ENCODE measurements at places on chromosomes 11 and 22.

- DNase-seq = no peak
Measured at GRCh38 chr11:10444725-10445315, 10.2 kb upstream of the AMPD3 start.

DNA sequence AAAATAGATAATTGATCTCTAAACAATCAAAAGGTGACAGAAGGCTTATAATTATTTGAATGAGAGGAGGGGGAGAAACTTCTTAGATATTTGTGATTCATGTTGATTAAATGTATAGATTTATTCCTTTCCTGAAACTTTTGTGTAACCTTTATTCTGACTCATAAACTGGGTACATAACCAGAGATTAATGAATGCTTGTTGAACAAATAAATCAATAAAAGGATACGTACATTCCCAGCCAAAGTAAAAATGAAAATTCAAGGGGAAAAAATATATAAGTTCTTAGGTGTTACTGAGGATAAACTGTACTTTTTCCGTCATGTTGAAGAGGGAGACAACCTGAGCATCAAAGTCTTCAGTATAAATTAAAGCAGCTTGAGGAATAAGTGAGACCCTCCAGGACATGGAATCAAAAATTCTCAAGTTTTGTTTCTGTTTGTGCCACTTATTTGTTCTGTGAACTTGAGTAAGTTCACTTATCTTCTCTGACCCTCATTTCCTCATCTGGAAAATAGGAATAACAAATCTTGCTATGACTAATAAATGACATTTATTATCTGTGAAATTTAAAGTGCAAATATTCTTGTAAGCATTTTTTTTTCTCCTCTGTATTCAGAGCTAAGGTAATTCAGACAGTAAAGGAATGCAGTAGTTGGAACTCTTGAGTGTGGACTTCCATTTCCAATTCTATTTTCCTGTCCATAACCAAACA lies 195.4 kb downstream of the METTL15 start:
- DNase-seq = no peak

GRCh38 chr22:21628386-21629254 lies 1.2 kb downstream of the YDJC start:
- DNase-seq = peak; percentile 10

GRCh38 chr11:19803506-19803998 lies 90.9 kb downstream of the NAV2 start:
- no peak for DNase-seq

DNA sequence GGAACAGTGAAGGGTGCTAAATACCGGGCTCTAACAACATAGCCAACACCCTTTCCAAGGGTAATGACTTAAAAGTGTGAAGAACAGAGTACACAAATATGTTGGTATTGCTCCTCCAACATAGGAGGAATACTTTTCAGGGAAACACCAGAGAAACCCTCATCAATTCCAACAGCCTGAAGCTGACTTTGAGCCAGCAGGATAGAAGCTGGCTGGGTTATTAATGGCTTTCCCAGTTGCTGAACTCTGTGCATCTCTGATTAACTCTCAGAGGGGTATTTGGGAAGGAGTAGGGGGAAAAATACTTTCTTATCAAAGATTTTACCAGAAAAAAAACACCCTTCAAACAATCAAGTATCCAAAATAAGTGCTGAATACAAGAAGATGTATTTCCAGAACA lies 95.6 kb downstream of the AMBRA1 start:
- no peak for DNase-seq

DNA sequence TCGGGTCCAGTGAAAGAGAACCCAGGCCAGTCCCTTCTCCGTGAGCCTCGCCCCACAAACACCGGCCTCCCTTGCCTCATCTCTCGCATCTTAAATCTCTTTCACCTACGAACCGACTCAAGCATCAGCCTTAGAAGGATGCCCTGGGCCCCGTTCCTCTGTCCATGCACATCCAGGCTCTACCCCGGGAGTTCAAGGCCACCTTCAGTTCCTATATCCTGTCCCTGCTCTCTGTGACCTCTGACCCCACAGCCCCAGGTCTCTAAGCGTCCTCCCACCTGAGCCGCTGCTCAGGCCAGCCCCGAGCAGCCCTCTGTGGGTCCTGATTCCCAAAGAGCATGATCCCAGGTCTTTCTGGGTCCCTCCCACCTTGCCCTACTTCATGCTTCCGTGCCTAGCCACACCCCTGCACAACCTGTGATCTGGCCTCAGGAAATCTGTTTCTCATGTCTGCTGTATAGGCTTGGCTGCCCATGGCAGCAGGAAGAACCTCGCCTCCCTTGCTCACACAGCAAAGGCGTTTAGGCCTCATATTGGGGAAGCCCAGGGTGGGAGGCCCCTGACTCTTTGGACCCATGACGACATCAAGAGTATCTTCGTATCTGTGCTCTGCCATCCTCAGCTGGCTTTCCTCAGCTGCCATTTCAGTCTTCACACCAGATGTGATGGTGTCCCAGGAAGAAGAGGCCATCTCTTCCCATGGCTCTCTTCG lies 77.5 kb upstream of the SEPTIN5 start:
- no peak for DNase-seq

DNA sequence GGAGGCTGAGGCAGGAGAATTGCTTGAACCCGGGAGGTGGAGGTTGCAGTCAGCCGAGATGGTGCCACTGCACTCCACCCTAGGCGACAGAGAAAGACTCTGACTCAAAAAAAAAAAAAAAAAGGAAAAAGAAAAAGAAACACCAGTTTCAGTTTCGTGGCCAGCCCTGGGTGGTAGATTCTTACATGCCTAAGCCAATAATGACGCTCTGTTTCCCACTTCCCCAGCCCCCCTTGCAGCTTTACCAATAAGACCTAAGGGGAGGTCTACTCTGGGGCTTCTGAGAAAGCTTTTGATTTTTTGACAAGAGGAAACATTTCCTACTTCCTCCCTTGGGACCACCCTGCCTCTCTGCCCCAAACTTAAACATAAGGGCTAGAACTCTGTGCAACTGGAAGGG lies 30.0 kb upstream of the PTPRJ start:
- DNase-seq = no peak

GRCh38 chr11:9071692-9072091 lies 19.7 kb downstream of the SCUBE2 start:
- DNase-seq = no peak

DNA sequence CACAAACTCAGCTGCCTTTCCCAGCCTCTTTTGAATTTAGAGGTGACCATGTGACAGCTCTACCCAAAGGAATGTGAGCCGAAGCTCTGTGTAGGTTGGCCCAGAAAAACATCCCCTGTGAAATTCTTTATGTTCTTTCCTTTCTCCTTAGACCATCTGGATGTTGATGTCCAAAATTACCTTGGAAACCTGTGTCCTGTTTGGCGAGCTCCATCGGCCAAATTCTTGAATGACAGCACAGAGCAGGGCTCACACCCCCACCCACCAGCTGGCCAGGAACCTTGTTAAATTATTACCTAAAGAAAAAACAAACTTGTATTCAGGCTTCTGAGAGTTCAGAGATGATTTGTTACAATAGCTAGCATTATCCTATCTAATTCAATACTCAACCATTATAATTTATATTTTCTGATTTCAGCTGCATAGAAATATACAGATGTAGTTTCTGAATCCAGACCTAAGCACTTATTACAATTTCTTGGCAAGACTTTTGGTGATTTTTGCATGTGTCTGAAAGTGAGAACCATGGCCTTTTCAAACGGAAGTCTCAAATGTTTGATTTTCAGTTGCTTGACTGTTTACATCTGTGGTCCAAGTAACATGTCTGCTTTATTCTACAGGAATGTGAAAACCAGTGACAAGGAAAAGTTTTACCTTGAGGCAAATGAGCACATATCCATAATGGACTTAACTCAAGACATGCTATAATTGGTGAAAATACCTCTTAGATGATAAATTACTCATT lies 554.2 kb downstream of the NTM start:
- no peak for DNase-seq

DNA sequence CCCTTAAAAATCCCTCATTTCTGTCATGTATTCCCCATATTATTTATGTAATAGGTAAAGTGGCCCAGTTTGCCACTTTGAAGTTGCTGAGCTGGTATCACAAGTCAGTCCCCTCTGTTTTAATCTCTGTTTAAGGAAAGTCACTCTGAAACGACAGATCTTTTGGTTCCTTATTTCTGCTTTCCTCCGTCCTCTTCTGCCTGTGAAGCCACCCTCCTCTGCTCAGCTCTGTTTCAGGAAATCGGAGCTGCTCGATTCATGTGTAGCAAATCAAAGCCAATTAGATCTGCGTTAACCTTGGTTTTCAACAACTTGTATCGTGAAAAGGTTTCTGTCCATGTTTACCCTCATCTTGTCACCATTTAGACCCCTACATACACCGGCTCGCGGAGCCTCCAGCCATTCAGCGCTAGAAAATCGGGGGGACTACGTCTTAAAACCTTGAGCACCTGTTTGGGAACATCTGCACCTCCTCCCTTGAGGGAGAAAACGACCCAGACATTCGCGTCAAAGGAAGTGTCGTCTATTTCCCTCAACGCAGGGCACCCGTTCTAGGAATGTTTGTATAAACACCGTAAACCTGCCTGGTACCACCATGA lies 576 bp upstream of the SC5D start:
- DNase-seq = no peak

GRCh38 chr11:127931803-127932202 lies 655.6 kb downstream of the ETS1 start:
- DNase-seq = no peak

GRCh38 chr22:20017622-20017958 lies 967 bp upstream of the ARVCF start:
- no peak for DNase-seq

DNA sequence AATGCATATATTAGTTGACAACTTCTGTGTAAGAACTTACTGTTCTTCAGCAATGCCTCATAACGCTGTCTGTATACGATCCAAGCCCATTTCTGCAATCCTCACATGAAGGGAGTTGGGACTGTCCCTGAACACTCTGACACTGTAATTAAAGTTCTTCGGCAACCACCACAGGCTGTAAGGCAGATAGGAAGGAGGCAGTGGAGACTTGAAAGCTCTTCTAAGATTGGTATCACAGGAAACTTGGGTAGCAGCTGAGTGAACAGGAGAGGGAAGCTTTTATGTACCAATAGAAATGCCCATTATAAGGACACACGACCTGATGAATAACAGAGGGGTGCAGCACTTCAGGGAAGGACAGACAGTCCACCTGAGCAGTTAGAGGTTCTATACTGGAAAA lies 12.0 kb upstream of the GAB2 start:
- no peak for DNase-seq

DNA sequence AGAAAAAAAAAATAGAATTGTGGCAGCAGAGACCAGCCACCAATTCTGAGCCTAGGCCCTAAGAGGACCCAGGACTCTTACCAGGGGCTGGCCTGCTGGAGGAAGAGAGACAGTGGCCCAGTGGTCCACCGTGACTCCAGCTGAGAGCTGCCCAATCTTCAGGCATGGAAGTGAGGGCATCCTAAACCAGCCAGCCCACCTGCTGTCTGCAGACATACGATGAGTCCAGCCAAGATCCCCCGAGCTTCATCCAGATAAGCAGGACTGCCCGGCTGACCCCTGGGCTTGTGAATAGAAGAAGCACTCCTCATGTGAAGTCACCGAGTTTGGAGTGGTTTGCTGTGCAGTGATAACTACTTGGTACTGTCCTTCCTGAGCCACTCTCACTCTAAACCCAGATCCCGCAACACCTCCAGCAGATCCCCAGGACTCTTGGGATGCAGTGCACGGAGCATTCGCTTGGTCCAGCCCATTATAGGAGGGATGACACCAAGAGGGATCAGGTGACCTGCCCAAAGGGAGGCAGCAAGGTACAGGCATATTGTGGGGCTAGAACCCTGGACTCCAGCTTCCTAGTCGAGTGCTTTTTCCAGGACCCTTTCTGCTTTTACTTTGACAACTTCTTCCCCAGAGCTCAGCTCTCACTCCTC lies 41.7 kb upstream of the FGF3 start:
- no peak for DNase-seq

Measured in SHP77 (cell line).